ENCODE measurements at places on chromosomes 4 and X.

DNA sequence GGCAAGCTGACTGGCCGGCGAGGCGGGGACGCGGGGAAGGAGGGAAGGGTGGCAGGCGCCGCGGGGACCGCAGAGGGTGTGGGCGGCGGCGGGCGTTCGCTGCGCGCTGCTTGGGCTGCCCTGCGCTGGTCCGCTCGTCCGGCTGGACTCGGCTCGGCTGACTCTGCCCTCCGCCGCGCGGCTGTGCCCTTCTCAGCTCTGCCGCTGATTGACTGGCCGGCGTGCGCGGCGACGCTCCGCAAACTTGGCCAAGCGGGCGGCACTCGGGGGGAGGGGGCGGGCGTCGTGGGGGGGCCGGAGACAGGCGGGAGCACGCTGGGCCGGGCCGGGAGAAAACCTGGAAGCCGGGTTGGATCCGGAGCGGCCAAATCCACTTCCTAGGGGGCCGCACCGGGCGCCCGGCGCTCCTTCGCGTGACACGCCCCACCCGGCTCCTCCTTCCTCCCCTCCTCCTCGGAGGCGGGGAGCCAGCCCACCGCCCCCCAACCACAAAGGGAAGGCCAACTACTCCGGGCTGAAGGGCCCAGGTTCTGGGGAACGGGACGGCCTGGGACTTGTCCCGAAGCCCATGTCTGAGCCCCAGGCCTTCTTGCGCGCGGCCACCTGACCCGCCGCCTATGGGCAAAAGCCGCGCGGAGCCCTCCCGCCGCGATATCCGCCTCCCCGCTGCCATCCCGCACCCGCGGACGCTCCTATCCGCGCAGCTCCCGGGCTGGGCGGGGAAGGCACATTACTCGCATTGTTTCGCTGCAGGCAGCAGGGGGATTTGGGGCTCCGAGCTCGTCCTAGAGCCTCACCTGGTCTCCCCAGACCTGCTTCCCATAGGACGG lies at the start of gene GPC4:
Gene GPC4 (minus strand): TSS at position 214 of the 830 bp plus-strand sequence. CDS start 524 bp downstream, outside the sequence.
- peak; percentile 45 for DNase-seq

DNA sequence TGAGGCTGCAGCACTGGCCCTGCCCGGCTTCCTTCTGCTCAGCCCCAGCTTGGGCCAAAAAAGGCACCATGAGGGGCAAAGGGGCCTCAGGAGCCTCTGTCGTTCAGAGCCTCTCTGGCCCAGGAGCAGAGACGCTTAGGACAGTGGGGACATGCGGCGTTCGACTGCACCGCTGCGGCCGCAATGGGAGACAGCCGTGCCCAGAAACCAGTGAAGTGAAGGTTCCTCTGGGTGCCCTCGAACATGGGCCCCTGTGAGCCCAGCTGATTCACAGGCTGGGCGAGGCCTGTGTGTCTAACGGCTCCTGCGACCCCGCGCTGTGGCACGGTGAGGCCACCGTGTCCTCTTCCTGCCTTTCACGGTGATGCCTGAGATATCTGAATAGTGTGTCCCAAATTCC lies 235.0 kb downstream of the AFAP1 start:
- DNase-seq, result no peak

DNA sequence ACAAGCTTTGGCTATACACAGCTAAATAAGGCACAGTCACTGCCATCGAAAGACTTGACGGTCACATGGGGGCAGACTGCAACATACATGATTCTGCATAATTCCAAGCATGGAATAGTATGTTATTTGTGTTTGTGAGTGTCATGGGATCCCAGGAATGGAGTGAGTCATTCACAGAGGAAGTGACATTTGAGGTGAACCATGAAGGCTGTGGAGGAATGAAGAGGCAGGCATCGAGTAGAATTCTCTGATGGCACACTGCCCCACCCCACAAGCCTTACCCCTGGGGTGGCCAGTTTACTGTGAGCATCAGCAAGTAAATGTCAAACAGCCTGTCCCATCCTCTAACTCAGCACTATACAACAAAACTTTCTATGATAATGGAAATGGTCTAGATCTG lies 619.7 kb downstream of the MID1IP1 start:
- no peak for DNase-seq

DNA sequence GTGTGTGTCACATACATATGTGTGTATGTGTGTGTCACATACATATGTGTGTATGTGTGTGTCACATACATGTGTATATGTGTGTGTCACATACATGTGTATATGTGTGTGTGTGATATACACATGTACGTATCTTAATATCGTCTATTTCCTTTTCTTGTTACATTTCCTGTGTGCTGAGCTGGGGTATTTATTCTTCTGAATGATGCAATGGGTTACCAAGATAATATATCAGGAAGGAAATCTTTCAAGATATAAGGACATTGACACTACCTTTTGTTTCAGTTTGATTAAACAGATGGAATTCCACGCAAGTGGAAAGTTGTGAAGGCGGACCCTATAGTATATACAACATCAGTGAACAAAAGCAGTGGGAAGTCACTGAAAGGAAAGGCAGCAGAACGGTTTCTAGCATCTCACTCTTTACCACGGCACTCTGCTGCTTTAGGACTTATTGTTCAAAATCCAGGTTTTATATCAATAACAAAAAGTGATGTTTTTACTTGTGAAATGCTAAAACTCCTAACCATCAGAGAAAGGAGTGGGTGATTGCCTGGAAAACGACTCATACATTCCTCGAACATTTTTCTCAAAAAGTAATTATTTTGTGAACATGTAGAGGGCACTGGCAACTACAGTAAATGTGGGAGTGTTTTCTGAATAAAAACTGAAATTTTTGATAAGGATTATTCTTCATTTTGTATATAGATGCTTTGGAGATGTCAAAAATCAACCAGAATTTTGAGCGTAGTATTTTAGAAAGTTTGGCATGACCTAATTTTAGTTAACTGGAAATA lies 43.1 kb upstream of the IL21 start:
- no peak for DNase-seq

DNA sequence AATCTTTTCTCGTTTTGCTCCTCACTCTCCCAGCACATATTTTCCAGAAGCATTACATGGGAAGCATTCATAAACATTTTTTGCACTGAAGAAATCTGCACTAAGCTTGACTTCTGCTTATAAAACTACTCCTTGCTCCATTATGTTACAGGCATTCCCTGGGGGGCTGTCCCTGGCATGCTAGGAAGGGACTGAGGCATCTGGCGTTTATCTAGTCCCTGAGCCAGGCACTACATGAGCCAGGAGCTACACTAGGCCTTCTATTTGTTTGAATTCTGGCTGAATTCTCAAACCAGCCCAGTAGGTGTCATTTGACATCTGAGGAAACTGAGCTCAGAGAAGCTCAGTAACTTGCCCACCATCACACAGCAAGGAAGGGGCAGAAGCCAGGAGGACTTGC lies 43.3 kb downstream of the NHSL2 start:
- no peak for DNase-seq

GRCh38 chr4:5433196-5433595 lies 275.2 kb downstream of the EVC2 start:
- DNase-seq, result no peak

DNA sequence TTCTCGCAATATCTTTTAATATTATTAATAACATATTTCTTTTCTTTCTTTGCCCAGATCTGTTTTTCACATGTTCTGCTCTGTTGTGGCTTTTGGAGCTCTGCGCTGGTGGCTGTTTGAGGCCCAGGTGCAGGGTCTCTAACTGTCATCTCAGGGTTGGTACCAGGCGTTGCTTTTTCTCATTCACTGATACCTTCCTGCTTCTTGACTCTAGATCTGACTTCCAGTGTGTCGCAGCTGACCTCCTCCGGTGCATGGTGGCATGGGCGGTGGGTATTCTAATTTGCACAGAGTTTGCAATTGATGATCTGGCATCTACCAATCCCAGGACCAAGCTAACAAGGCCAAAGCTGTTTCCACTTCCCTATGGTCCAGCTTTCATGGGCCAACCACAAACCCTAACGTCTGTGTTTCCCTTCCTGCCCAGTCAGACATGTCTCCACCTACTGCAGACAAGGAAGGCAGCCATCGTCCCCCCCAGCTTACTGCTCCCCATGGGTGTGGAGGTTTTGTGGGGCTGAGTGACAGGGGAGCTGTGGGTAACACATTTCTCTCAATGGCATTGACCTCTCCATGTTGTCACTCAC lies 25.2 kb downstream of the LETM1 start:
- no peak for DNase-seq

DNA sequence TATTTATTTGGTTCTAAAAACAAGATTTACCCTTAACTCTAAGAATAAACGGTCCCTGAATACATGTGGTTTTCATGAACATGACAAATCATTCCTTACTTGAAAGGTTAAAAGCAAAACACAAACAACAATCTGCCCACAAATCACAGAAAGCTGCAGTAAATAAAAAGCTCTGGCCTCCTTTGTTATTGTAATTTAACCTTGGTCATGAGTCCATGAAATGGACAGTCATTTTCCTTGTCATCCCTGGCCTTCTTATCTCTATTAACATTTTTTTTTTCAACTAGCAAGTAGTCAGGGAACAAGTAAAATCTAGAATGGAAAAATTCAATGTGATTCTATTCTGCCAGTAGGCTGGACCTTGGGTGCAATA lies 92.7 kb downstream of the SCD5 start:
- no peak for DNase-seq

- DNase-seq, result no peak
These were observed 129.8 kb downstream of the ATXN3L start for GRCh38 chrX:13190051-13190450.

GRCh38 chr4:139606579-139607501 lies 50.8 kb upstream of the SETD7 start:
- DNase-seq, result peak; percentile 39

DNA sequence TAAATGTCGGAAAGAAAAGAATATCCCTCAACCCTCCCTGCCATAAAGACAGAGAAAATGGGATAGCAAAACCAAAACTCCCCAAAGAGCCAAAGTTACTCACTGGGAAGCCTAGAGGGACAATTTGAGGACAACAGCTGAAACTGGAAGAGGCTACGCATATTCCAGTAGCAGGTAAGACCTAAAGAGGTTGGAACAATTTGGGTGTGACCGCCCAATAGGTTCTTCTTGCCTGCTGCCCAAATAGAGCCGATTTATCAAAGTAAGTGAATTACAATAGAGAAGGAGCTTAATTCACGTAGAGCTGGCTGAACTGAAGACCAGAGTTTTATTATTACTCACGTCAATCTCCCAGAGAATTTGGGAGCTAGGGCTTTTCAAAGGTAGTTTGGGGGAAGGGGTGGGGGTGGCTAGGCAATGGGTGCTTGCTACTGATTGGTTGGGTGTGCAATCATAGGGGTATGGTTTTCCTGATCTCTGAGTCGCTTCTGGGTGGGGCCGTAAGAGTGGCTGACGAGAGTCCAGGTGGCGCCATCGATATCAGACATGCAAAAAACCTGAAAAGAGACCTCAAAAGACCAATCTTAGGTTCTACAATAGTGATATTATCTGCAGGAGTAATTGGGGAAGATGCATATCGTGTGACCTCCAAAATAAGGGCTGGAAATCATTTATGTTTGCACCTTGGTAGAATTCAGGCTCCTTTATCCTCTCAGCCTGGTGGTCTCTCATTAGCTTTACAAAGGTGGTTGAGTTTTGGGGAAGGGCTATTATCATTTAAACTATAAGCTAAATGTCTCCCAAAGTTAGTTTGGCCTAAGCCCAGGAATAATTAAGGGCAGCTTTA lies 39.0 kb upstream of the SLC7A3 start:
- no peak for DNase-seq

DNA sequence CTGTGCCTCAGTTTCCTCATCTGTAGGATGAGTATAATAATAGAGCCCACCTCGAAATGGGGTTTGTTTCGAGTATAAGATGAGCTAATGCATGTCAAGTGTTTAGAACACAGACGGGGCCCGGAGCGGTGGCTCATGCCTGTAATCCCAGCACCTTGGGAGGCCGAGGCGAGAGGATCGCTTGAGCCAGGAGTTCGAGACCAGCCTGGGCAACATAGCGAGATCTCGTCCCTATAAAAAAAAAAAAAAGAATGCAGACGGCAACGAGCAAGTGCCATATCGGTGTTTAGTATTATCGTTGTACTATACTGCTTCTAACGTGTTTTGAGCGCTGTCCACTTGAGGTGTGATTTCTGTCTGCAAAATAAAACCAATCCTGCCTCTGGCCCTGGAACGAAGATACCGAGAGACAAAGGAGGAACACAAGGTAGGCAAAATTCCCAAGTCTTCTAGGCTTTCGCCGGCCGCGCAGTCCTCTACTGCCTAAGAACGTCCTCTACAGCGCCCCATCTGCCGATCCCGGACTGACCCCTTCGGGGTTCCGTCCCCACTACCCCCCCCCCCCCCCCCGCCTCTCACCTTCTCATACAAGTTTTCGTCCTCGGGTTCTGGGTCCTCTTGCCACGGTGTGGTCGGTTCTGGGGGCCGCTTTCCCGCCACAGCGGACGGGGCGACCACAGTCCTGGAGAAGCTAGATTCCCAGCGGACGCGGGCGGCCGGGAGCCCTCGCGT lies 442 bp downstream of the NDUFB11 start:
- DNase-seq, result peak; percentile 23

All from suppressor macrophage treated with lipopolysaccharide for 4 hours (primary cell).